ENCODE measurements at places on chromosomes 7 and 10.
A peak's percentile ranks its signal among the peaks of the same experiment; 100 is the strongest.

DNA sequence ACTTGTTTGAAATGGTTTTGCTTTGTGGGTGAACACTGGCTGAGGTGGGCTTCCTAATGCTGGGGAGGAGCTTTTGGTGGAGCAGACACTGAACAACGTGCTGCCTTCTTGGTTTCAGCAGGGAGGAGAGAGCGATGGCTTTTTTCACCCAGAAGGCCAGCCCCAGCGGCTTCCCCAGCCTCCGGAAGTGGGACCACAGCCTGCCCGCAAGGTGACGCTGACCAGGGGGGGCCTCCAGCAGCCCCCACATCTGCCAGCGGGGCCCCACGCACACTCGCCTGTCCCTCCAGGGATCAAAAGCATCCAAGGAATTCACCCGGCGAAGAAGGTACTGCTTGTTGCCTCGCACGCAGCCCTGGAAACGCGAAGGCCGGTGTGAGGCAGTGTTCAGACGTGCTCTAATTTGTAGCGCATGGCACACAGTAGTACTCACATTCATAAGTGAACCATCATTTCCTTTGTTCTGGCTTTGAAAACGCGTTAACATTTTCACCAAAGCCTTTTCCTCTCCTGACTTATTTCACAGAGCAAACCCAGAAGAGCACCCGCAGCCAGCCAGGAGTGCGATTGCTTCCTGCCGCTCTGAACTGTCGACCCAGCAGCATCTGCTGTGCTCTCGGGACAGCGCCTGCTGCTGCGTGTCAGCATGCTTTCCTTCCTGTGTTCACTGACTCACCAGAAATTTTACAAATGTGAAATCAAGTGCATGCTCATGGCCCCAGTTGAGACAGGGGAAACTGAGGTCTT is 48.4 kb downstream of the SHH start:
- peak; percentile 31 for DNase-seq

DNA sequence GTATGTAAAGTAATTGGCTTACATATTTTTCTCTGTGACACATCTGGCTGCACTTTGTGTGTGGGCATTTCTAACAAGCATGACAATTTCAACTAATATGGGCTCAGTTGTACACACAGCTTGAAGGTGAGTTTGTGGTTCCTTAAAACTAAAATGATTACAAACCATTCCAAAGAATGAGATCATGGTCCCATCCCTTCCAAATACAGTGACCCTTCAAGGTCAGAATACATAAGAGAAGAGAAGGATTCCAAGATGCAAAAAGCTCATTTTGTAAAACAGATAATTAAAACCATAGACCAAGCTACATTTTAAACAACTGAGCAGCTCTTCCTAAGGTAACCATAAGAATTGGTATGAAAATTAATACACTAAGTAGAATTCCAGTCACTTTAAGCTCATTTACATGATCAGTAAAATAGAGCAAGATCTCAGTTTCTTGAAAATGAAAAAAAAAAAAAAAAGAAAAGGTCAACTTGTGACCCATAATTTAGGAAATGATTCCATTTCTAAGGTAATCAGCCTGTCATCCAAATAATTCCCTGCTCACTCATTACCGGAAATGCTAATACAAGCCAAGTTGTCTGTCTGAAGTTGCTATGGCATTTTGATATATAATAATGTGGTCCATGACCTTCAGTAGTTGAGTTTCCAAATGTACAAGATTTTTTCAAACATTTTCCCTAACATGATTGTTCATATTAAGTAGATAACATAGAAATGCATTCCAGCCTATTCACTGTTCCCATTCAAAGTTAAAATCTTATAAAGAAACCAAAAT is 688.5 kb downstream of the PARD3 start:
- DNase-seq, result no peak

DNA sequence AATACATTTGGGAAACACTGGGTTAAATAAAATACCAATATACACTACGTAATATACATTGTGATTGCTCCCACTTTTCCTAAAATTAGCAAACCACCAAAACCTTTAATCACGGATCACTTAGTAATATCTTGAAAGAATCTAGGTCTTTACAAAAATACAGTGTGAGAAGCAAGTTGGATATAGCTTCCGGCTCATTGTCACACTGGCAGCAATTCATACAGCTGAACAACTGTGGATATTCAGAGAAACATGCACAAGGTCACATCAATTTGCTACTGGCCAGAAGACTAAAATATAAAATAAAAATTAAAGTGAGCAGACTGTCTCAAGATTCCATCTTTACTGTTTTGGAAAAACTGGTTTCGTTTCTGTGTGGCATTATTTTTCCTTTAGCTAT is 69.1 kb downstream of the ZNF438 start:
- no peak for DNase-seq

DNA sequence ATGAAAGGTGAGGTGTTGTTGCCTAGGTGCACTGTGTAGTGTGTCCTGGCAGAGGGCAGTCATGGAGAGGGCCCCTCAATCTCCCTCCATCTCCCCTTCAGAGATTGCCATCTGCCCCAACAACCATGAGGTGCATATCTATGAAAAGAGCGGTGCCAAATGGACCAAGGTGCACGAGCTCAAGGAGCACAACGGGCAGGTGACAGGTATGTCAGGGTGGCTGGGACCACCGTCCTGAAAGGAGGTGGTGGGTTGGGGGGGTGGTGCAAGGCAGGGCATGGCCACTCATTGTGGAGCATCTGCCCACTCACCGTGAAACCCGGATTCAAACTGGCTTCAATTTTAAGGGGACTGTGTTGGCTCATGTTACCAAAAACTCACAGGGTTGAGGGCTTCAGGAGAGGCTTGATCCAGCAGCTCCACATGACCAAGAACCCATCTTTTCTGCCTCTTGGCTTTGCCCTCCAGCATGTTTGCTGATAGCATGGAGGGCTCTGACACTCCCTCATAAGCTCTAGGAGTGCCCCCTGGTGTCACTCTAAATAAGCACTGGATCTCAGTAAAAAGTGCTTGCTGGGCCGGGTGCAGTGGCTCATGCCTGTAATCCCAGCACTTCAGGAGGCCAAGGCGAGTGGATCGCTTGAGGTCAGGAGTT is 12.2 kb downstream of the ARPC1B start:
- no peak for DNase-seq

- no peak for DNase-seq
Measured at GRCh38 chr10:90227786-90228185, 526.4 kb downstream of the KIF20B start.

- no peak for DNase-seq
Measured at GRCh38 chr7:27148756-27149641, 1.4 kb upstream of the HOXA6 start.
